Astrocyte (in vitro differentiated cells and primary cell): ENCODE measurements at places on chromosomes 11 and 22. TPM values are rescaled to one million over a fixed set of nuclear protein-coding genes. Genes with fewer than 3 reads are reported as not detected.

The RNF169 gene
- total RNA-seq: 9.8 and 10.7 TPM in 2 replicates

- H3K27ac ChIP-seq: no peak overlapping the region
- no peak for DNase-seq
- no peaks in the 10 kb centered on the region for H3K27me3 ChIP-seq
- H3K4me3 ChIP-seq: no peak overlapping the region
- H3K4me1 ChIP-seq: peaks cover under 1% of the 10 kb centered on the region
Observed at GRCh38 chr22:31876156-31876920, 68.0 kb upstream of the YWHAH start.

The LMO2 gene
- total RNA-seq: 0.67 and 1.8 TPM in 2 replicates

DNA sequence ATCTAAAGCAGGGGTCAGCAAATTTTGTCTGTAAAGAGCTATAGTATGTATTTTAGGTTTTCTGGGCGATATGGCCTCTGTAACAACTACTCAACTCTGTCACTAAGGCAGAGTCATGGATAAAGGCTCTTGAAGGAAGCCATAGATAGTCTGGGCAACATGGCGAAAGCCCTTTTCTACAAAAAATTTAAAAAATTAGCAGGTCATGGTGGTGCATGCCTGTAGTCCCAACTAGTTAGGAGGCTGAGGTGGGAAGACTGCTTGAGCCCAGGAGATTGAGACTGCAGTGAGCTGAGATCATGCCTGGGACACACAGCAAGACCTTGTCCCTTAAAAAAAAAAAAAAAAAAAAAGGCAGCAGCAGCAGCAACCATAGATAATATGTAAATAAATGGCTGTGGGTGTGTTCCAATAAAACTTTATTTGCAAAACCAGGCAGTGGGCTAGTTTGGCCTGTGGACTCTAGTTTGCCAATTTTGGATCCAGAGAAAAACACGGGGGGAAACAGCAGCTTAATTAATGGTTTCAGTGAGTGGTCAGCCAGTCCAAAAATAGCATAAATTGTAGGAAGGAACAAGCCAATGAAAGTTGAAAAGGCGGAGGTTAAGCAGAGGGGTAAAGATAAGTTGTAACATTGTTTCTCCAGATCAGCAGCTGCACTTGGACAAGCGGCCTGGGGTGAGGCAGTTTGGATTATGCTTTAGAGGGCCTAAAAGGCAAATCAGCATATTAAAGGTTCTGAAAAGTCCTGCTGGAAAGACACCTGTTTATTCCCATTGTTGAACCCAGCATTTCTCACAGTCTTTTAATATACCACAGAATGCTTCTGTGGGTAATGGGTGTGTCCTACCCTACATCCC is 62.6 kb downstream of the KIAA1671 start:
- H3K27me3 ChIP-seq: no peaks in the 10 kb centered on the region
- no peaks in the 10 kb centered on the region for H3K36me3 ChIP-seq
- no peak overlapping the region for H3K4me3 ChIP-seq

The TEX12 gene
- total RNA-seq: not detected in 2 replicates

The TMEM25 gene
- total RNA-seq: 18.2 and 19.0 TPM in 2 replicates

DNA sequence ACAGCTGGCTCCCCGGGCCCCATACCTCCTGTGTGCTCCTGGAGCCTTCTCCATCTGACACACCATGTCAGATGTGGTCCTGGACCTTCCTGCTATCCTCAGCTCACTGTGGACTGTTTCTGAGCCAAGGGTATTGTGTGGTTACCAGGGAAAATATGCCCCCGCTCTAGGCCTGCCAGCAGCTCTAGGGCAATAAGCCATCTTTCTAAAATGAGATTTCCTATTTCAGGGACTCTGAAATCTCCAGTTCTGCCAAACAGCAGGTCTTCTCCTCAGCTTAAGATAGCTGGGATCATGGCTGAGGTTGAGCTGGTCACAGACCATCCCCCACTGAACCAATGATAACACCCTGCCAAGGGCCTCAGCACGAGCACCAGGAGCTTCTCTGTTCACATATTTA is 227.6 kb downstream of the ST3GAL4 start:
- no peaks in the 10 kb centered on the region for H3K27me3 ChIP-seq
- no peak for DNase-seq
- no peaks in the 10 kb centered on the region for H3K36me3 ChIP-seq
- H3K4me3 ChIP-seq: no peak overlapping the region
